ENCODE measurements at places on chromosomes 12 and 14.

DNA sequence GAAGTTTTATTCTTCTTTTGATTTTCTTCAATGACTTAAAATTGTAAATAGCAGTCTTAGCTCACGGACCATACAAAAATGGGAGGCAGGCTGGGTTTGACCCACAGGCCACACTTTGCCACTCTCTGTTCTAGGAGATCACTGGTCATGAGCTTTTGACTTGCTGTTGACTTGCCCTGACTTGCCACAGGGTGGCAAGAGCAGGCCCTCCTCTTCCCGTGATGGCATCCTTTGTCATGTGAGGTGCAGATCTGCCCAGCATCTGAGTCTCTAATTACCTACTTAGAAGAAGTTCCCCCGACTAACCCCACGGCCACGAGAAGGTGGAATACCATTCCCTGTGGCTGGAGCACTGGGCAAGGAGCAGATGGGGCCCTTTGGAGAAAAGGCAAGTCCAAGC, 81.0 kb upstream of the SCAF11 start:
- DNase-seq, result no peak

GRCh38 chr12:72271451-72272090, 599 bp upstream of the TRHDE start:
- DNase-seq, result no peak

- peak; percentile 4 for DNase-seq
These were observed 23.5 kb upstream of the C12orf50 start for GRCh38 chr12:88052686-88053085.

- peak; percentile 68 for DNase-seq
These were observed 5.5 kb upstream of the CISTR start for GRCh38 chr12:53757101-53757770.

- DNase-seq, result no peak
These were observed 187.3 kb upstream of the EGLN3 start for GRCh38 chr14:34138175-34138574.
